Hypothalamus (tissue), 51 donors: ENCODE measurements at places on chromosomes 2 and 18.

GRCh38 chr2:217838409-217838831, 164.4 kb downstream of the TNS1 start:
- DNase-seq: peak; percentile 51

DNA sequence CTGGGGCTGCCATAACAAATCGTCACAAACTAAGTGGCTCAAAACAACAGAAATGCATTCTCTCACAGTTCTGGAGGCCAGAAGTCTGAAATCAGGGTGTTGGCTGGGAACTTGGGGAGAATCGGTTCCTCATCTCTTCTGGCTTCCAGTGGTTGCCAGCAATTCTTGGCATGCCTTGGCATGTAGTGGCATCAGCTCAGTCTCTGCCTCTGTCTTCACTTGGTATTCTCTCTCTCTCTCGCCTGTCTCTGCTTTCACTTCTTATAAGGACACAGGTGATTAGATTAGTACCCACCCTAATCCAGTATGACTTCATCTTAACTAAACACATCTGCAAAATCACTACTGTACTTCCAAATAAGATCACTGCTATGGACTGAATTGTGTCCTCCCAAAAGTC, 695.4 kb upstream of the ID2 start:
- DNase-seq: no peak

DNA sequence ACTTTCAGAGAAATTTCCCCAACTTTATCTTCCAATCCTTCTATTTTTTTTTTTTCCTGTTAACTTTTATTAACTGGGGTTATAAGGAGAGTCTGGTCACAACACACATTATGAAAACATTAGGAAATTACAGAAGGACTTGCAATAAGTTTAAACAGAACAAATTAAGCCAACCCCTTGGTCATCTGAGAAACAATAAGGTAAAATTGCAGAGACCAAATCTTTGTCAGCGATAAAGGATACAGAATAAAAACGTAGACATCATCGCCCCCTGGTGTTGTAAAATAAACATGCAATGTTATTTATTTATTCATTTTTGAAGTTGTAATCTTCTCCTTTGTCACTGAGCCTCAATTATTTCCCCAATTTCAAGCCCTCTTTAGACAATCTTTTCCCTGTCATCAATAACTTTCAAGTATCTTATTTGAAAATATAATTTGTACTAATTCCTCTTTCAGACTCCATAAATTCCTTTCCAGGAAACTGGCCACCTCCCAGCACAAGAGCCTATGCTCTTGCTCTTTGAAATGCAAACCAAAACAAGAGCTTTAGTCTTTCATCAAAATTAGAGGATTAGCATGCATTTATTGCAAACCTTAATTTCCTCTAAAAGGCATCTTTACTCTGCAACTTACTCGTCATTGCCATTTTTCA, 19.5 kb downstream of the G6PC2 start:
- DNase-seq: no peak

DNA sequence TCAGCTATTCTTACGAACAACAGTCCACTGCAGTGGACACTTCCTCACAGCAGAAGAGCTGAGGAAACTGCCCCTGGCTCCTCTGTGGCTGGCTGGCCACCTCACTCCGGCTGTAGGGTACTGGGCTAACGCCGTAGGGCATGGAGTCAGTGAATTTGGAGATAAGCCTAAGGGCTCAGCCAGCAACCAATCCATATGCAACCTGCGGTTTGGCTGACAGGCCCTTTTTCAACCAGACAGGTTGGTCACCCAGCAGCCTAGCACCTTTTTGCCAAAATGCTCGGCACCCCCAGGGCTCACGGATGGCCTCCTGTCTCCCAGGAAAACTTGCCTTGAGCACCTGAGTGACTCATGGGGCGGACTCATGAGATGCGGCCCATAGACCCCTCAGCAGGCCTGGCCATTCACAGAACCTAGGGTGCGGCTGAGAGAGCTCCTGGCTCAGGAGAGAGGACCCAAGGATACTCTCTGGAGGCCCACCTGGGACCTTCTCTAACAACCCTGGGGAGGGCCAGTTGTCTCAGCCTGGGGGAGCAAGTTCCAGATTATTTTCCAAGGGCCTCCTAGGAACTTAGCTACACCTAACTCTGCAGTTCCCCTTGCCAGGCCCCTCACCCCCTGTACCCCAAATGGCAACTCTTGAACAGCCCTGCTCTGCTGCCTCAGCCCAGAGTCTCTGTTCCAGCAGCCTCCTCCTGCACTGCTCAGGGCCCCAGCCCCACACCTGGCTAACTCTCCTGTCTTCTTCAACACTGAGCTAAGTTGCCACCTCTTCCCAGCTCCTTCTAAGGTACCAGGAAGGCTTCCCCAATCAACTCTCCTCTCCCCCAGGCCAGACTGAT, 252.1 kb downstream of the CYP26B1 start:
- DNase-seq: no peak

DNA sequence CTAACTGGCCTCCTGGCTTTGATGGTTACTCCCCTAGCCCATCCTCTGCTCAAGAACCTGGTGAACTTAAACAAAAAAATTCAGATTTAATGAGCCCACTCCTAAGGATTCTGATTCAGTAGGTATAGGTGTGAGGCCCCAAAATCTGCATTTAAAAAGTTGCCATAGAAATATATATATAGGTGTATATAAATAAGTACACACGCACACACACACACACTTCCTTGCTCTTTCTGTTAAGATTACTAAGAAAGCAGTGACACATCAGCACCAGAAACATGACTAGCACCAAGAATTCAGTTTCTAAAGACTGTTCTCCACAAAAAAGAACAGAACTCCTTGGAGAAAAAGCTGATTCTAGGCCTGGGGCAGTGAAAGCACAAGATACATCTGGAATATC, 17.8 kb downstream of the EML6 start:
- no peak for DNase-seq

DNA sequence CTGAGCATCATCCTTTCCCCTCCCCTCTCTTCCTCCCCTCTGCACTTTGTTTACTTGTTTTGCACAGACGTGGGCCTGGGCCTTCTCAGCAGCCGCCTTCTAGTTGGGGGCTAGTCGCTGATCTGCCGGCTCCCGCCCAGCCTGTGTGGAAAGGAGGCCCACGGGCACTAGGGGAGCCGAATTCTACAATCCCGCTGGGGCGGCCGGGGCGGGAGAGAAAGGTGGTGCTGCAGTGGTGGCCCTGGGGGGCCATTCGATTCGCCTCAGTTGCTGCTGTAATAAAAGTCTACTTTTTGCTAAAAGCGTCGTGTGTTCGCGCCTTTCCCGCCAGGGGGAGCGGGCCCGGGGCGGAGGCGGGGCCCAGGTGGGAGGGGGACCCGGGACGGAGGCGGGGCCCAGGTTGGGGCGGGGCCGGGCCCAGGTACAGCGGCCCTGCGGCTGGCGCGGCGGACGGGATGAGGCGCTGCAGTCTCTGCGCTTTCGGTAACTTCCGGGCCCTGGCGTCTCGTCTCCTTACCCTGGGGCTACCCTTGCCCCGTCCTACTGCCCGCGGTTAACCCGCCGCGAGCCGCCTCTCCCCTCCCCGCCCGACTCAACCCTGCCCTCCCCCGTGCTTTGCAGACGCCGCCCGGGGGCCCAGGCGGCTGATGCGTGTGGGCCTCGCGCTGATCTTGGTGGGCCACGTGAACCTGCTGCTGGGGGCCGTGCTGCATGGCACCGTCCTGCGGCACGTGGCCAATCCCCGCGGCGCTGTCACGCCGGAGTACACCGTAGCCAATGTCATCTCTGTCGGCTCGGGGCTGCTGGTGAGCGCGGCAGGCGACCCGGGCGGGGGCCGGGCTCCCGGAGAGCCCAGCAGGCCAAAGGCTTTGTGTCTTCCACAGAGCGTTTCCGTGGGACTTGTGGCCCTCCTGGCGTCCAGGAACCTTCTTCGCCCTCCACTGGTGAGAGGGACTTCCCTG, at the start of gene KRTCAP3:
TSS of gene KRTCAP3 (plus strand) at position 424 of the 962 bp plus-strand sequence. CDS start at position 456, 32 bp downstream.
- no peak for DNase-seq

GRCh38 chr2:116319935-116320334, 1494.6 kb upstream of the DDX18 start:
- no peak for DNase-seq
